ENCODE measurements at places on chromosomes 7 and 10.
A peak's percentile ranks its signal among the peaks of the same experiment; 100 is the strongest.

DNA sequence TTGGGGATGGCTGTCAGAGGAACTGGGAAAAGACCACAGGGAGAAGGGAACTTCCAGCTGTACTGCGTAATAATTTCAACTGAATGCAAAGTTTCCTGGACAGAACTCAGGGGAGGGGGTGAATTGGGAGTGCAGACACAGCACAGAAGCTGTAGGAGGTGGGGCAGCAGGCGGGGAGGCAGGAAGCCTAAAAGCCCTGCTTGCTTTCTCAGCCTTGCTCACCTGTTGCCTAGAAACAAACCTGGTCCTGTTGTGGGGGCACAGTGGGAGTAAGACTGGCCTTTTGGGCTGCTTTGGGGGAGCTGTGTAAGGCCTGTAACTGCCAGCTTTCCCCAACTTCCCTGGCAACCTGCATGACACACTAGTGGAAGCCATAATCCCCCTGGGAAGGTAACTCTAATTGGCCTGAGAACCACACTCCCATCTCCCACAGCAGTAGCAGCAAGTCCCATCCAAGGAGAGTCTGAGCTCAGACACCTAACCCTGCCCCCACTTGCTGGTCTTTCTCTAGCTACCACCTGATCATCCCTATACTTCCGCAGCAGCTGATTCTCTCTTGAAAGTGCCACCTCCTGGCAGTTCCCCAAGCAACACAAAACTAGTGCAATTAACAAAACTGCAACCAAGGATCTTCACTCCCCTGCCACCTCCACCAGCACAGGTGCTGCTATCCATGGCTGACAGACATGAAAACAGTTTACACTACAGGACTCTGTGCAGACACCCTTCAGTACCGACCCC is 1239.3 kb downstream of the SORCS1 start:
- no peak for DNase-seq

DNA sequence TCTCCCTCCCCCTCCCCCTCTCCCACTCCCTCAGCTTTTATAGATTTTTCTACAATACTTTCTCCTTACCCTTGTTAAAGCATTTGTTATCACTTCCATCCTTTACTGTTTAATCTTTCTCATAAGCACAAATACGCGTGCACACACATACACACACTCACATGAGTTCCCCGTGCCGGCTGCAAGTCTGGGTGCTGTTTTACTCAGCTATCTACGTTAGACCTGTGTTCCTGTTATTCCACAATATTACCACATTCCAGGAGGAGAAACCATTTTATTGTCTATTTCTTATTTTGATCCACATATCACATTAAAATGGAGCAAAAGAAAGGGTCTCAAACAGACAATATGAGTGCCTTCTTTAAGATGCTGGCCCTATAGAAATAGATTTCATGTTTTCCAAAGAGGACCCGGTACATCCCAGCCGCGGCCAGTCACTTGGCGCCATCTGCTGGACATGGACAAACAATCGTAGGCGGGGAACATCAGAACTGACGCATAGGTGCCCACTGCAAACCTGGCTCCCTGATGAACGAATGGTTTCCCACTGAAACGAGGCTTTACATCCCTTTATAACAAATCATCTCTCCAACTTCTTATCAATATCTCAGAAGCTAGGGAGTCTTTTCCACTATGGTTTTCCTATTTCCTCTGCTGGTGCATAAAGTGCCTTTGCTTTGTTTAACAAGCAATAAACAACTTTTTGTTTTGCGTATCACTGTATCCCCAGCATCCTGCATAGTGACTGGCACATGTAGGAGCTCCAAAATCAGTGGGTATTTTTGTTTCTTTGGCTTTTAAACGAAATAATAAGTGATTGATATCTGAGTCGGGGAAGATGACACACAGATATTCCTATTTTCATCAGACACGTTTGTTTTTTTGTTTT is 25.2 kb upstream of the OPTN start:
- DNase-seq = peak; percentile 65

- no peak for DNase-seq
Observed at GRCh38 chr7:143288836-143289235, 685 bp downstream of the CASP2 start.

GRCh38 chr7:148318838-148319237 is 271.7 kb upstream of the C7orf33 start:
- no peak for DNase-seq

- no peak for DNase-seq
Observed at GRCh38 chr10:75538144-75538543, 106.7 kb downstream of the LRMDA start.

GRCh38 chr10:6337382-6337781 is 134.7 kb downstream of the PFKFB3 start:
- DNase-seq = no peak

GRCh38 chr7:94913391-94913790 is 6.0 kb downstream of the PPP1R9A start:
- no peak for DNase-seq

DNA sequence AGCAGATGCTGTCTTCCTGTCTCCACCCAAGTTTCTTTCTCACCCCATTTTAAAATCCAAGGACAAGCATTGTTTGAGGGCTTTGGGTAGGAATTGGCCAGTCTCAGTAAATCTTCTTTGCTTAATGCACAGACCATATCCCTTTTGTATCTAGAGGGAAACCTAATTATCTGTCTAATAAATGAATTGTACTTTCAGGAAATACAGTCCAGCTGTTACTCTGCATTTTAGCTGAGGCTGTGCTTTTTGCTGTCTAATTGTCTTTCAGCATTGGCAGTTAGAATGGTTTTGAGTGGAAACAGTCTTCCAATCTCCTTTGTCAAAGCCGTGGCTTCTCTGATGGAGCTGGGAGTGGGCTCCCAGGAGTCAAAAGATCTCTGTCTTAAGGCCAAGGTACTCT is 388.2 kb downstream of the SORCS3 start:
- no peak for DNase-seq

DNA sequence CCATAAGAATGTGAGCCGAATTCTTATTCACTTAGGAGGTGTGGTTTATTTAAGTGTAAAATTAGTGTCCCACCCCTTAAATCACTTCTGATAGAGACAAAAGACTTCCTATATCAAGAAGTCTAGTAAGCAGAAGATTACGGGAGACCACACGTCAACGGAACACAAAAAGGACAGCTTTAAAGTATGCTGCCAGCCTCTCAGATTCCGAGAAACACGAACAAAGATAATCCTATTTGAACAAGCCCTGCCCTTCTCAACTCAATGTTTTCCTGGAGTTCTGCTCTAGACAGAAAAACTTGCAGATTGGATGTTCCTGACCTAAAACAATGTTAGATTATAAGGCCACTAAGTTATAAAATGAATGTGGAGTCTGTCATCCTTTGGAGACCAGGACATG is 4.9 kb upstream of the MCU start:
- no peak for DNase-seq

GRCh38 chr10:11813855-11814567 is 9.1 kb upstream of the PROSER2 start:
- DNase-seq = no peak

GRCh38 chr10:64558094-64558835 is 1037.1 kb downstream of the REEP3 start:
- no peak for DNase-seq

GRCh38 chr7:114181280-114181679 is 233.3 kb upstream of the FOXP2 start:
- DNase-seq = no peak

DNA sequence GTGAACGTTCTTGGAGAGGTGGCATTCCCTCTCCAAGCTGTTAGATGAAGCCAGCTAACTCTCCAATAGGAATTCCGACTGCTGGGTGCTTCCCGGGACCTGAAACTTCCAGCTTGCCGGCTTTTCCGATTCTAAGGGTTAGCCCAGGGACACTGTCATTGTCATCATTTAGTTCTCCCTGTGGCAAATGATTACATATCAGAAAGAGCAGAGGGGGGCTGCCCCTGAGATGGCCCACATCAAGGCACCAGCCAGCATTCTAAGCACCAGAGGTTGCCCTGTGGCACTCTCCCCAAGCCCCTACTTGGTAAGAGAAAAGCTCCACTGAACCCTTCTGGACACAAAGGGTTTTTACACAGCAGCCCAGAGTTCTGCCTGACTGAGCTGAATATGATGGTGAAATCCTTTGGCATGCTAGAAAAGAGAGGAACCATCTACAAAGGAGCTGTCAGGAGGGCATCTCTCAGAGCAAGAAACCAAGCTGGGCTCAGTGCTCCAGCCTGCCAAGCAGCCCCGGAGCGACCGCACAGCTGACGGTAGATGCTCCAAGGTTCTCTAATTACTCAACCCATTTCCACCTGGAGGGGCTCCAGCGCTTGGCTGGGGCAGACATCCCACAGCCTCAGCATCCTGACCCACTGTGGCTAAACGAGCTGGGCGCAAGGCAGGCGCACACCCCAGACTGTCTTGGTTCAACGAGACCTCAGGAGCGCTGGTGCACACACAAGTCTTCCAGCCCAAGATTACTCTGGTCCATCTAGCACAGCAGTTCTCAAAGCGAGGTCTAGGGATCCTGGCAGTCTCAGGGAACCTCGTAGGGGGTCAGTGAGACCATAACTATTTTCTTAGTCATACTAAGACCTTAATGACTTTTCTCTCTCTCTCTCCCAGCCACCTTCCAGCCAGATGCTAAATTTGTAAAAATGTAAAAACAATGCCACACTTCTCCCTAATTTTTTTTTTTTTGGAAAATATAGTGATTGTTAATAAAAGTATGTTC is 160.5 kb downstream of the GFRA1 start:
- no peak for DNase-seq

- no peak for DNase-seq
Observed at GRCh38 chr10:117503244-117504205, 39.0 kb upstream of the EMX2 start.

GRCh38 chr10:118840071-118840775 is 85.5 kb upstream of the CACUL1 start:
- DNase-seq = peak; percentile 38

- no peak for DNase-seq
Observed at GRCh38 chr10:32317795-32318357, 29.1 kb downstream of the EPC1 start.

DNA sequence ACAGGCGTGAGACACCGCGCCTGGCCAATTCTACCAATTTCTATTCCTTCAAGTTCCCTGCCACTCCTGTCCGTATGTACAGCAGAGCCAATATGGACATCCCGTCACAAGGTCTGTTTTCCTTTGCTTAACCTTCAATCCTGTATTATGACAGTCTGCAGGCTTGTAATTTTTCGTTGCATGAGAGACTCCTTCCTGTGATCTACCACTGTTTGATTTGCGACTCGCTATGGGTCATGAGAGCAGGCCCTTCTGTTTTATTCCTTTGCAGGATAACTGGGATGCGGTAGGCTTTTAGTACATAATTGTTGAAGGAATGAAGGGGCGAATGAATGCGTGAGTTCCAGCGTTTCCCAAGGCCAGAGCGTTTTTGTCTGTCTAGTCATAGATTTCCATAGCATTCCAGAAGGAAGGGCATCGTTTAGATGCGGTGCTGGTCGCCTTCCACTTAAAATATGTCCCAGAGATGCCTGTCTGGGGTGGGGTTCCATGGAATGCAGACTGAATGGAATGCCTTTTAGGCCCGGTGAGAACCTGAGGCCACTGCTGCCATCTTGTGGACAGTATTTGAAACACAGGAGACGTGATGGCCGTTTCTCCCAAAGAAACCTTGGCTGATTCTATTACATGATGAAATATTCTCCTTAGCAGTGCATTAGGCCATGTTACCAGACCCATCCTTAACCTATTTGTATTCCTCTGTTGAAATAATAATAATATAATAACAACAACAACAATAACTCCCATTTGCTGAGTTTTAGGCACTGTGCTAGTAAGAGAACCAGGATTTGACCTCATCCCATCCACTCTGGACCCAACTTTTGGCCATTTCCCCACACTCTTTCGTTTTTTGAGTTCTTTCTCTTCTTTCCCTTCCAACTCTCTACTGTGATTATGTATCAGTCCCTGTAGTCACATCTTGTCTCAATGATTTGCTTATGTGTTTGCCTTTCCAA is 193.2 kb downstream of the MYOF start:
- peak; percentile 61 for DNase-seq

DNA sequence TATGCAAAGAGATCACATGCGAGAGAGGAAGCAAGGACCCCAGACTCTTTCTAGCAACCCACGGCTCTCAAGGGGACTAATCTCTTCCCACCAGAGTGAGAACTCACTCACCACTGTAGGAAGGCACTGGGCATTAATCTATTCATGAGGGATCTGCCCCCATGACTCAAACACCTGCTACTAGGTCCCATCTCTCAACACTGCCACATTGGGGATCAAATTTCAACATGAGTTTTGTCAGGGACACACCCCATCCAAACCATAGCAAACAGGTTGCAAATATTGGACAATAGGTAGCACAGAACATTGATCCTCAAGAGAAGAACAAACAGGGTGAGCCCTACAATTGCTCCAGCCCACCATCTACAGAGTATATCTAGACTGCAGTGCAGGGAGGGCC is 740.6 kb downstream of the LRMDA start:
- no peak for DNase-seq

GRCh38 chr7:20799566-20800366 is 13.1 kb upstream of the SP8 start:
- DNase-seq = no peak

GRCh38 chr10:96991313-96991841 is 159.3 kb downstream of the LCOR start:
- DNase-seq = no peak

DNA sequence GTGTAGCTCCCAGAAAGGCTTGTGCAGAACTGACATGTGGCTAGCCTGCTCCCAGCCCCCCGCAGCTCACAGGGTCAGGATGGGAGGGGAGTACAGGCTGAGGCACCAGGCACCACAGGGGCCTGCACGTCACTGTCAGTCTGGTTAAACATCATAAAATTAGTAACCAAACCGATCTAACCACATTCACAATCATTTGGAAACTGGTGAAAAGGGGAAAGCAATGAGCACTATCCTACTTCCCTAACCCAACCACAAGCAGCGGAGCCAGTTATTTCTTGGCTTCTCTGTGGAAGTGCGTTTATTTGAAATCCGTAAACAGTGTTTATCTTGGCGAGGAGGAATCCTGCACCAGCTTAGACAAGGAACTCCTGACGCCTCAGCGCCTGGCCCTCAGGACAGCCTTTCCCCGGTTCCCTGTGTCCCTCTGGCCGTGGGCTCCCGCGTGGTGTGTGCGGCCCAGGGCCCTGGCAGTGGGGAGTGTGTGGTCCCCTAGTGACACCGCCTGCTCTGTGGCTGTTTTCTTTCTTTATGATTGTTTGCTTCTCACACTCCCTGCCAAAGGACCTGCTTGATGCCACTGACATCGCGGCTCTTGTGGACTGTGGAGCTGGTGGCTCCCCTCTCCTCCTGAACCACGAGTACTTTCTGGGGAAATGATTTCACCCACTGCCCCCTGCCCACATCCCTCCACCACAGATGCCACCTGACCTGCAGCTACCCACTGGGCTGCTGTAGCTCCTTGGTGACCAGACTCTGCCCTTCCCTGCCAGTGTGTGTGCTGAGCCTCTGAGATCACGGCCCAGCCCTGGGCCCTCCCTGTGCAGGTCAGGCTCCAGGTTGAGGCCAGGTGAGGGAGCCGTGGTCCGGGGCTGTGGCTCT is 38.0 kb downstream of the INPP5A start:
- DNase-seq = peak; percentile 41

All from activated CD8-positive, alpha-beta T cell treated with anti-CD3 and anti-CD28 coated beads, Interleukin-2, amount 10 ng/mL, durations not matched to agents 7 days and 5 days (primary cell).